Lung microvascular endothelial cell (primary cell): ENCODE measurements at places on chromosomes 2 and 18. TPM values are rescaled to one million over a fixed set of nuclear protein-coding genes. Genes with fewer than 3 reads are reported as not detected.
A peak's percentile ranks its signal among the peaks of the same experiment; 100 is the strongest.

GRCh38 chr18:24104486-24104885, 34.4 kb upstream of the CABYR start:
- DNase-seq = no peak

- DNase-seq = no peak
These were observed 73.8 kb upstream of the RAB6C start for GRCh38 chr2:129905664-129906081.

GRCh38 chr2:133821107-133821760, 253.0 kb upstream of the NCKAP5 start:
- DNase-seq = peak; percentile 47

The DES gene
- 0.20 TPM in 1 of 2 replicates, not detected in the other for total RNA-seq

- peak; percentile 81 for DNase-seq
These were observed 34.9 kb downstream of the NAB1 start for GRCh38 chr2:190683802-190684201.

DNA sequence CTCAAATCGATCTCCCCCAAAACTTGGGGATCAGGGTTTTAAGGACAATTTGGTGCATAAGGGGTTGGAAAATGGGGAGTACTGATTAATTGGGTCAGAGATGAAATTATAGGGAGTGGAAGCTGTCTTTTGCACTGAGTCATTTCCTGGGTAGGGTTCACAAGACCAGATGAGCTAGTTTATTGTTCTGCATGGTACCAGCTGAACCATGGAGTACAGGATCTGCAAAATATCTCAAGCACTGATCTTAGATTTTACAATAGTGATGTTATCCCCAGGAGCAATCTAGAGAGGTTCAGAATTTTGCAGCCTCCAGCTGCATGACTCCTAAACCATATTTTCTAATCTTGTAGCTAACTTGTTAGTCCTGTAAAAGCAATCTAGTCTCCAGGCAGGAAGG, 73.1 kb downstream of the CPO start:
- DNase-seq = peak; percentile 57

DNA sequence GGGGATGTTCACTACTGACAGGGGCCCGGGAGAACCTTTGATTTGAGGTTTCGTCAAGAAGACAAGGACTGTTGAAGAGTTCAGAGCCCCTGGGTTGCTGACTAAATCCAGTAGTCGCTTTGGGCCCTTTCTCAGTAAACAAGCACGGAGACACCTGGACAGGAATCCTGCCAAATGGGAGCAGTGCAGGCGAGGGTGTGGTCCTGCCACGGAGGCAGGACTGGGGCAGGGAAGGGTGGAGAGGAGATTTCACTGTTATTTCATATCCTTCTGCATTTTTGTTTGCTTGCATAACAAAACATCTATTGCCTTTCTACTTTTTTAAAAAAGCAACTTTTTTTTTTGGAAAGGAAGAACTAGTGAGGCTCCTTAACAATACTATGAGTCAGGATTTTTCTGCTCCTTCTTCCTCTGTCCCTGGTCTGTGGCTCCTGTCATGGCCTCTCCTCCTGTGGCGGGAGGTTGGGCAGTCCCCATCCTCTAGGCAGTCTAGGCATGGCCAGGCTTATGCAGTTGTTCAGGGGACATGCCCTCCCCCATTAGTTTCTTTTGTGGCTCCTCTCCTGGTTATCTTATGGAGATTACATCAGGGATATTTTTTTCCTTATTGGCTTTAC, 57.7 kb downstream of the ARHGEF4 start:
- DNase-seq = no peak

The ANKRD12 gene
- total RNA-seq = 11.1 and 35.5 TPM in 2 replicates

The RAX gene
- not detected in 2 replicates for total RNA-seq

GRCh38 chr2:113755035-113755834, 1.2 kb downstream of the SLC35F5 start:
- DNase-seq = peak; percentile 34

DNA sequence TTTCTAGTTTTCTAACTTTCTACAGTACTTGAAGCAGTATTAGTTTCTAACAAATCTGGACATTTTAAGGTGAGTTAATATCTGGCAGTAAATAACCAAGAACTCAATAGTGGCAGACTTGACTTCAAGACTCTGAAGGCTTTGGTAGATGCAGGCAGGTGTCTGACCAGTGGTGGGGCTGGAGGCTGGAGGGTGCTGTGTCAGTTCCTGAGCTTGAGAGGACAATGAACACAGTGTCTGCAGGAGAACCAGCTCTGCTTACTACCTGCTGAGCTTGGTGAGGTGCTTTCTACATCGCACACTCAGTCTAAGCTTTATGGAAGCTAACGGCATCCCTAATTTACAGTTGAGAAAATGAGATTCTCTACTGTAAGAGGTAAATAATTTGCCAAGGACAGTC, 21.2 kb downstream of the ALLC start:
- DNase-seq = no peak

The GALR1 gene
- total RNA-seq = not detected in 2 replicates

DNA sequence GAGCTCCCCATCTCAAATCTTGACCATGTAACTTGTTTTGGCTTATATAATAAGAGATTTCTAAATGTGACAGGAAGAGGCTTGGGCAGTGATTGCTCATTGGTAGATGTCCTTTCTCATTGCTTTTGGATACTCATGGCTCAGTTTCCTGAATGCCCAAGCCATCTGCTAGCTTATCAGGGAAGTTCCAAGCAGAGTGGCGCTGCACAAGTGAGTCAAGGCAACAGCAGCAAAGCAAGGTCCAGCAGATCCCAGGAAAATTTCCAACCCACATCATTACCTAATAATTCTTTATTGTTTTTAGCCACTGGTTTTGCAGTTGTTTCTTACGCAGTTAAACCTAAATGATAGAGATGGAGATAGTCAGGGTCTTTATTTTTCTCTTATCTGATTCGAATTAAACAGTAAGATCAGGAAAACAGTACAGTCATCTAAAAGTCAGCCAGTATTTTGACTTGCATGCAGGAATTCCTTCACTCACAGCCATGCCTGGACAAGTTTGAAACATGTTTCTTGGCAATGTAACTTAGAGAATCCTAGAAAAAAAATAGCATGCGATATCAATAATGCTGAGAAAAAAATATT, 349.7 kb upstream of the TMEFF2 start:
- no peak for DNase-seq
